ENCODE measurements at places on chromosomes 11 and 22.

DNA sequence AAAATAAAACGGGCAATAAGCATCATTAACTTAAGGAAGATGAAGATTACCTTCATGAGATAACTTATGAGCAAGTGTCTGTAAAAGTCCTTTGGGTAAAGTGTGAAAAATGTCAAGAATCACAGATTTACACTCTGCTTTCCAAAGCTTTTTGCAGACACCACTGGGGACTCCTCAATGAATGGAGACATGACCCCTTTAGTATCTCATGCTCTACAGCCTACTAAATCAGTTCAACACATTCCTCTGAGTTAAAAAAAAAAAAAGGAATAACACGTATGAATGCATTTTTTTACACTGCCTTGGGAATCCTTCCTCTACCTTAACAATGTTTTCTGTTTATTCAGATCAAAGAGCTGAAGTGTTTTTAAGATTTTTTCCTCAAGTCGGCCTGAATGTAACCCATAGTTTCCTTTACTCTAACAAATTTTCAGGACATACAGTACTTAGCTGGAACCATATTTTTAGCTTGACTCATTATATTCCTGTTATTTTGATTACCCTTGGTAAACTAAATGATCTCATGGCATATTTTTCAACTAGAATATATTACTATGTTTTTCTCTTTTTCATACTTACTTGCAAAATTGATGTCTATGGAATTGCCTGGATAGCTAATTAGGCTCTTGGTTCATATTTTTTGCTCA, 25.9 kb upstream of the RAB30 start:
- DNase-seq: no peak

DNA sequence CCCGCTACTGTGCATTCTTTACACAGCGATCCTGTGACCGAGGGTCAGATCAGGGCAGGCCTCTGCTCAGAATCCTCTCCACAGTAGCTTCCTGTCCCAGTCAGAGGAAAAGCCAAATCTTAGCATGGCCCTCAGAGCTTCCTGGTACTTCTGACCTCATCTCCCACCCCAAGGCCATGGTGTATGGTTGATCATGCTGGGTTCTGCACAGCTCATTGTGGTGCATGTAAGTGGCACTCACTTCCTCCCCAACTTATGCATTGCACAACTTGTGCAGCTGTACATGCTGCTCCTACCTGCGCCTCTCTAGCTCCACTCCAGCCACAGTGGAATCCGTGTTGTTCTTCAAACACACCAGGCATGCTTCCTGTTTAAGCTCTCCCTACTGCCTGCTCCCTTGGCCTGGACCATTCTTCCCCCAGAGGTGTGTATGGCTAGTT, 20.3 kb downstream of the BMAL1 start:
- no peak for DNase-seq

DNA sequence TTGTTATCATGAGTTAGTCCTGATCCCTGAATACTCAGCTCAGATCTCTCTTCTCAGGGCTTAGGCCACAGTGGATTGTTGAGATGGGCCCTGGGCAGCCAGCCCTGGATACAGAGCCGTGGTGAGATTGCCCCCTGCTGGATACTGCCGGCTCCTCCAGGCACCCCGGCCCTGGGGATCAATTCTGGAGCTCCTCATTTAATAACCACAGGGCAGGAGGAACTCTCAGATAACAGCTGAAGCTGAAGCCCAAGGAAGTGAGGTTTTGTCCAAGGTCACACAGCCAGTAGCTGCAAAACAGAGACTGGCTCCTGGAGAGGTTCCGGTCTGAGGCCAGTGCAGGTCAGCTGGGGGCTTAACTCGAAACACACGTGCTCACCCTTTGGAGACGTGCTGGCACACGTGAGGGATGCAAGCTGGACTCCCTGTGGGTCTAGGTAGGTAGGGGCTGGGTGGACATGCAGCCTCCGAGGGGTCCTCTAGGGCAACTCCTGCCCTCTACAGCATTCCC, 16.0 kb downstream of the USH1C start:
- no peak for DNase-seq

DNA sequence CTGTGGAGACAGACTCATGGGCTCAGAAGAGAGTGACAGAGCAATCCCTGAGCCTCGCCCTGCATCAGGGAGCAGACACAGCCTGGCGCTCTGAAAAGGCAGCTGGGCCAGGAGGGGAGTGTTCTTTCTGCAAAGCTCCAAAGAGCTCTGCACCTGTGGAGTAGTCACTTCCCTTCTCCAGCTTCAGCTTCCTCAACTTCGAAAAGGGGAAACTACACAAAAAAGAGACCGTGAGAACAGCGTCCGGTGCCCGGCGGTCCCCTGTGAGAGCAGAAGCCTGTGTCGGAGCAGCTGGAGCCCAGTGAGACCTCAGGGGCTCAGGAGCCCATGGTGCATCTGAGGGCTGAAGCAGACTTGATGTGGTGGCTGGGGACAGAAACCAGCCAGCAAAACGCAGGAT, 35.1 kb downstream of the TP53I11 start:
- no peak for DNase-seq

- no peak for DNase-seq
Measured at GRCh38 chr22:44667829-44668189, 34.2 kb upstream of the PRR5 start.

DNA sequence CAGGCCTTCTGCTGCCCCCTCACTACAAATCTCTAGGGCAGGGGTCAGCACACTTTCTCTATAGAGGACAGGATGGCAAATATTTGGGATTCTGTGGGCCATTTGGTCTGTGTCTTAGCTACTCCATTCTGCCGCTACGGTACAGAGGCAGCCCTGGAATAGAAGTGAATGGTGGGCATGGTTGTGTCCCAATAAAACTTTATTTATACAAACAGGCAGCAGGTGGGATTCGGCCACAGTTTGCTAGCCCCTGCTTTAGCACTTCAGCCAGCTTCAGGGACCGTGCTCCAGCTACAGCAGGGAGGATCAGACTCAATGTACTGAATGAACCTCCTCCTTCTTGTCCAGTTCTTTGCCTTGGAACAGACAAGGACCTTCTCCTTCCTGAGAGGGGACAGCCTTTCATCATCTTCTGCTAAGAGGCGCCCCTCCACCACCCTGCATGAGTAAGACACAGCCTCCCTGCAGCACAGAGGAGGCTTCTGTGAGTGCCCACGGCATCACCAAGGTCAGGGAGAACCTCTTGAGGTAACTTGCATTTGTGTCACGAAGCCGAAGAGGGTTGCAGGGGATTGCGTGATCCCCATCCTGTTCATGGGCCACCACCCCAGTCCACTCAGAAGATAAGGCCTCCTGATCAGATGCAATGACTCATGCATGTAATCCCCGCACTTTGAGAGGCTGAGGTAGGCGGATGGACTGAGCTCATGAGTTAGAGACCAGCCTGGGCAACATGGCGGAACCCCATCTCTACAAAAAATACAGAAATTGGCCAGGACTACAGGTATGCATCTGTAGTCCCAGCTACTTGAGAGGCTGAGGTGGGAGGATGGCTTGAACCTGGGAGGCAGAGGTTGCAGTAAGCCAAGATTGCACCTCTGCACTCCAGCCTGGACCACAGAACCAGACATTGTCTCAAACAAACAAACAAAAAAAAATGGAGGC, 4.6 kb downstream of the C11orf24 start:
- DNase-seq: no peak

DNA sequence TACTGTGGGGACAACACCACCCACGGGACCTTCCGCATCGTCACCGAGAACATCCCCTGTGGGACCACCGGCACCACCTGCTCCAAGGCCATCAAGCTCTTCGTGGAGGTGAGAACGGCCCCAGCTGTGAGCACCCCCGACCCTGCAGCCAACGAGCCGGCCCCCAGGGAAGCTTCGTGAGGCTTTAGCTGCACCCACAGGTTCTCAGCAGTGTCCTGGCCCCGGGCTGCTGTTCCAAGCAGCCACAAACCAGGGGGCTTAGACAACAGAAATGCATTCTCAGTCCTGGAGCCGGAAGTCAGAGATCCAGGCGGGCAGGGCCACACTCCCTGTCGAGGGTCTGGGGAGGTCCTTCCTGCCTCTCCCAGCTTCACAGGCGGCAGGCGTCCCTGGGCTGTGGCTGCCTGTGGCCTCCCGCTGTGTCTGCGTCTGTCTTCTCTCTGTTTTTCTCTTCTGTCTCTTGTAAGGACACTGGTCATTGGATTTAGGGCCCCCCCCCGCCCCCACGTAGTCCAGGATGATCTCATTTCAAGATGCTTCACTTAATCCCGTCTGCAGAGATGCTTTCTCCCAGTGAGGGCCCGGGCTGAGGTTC, 12.5 kb downstream of the MUC5B start:
- DNase-seq: no peak

DNA sequence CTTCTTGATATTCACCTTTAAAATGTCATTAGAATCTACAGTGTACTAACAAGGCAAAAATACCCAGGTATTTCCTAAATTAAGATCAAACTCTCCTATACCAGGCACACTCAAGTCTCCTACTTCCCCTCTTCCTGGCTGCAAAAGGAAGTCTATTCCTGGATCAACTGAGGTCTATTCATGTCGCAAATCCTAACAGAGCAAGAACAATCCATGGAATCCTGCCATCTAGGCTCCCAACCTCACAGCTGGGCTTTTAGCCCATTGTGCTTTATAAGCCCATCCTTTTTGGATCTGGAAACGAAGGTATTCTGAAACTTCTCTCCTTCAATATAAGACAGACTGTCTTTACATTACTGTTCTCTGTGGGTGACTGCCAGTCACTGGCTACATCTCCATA, 161.8 kb downstream of the SOX6 start:
- no peak for DNase-seq

GRCh38 chr11:82682003-82682751, 51.5 kb downstream of the FAM181B start:
- no peak for DNase-seq

- no peak for DNase-seq
Measured at GRCh38 chr22:41405588-41405987, 23.8 kb downstream of the TEF start.

- DNase-seq: no peak
Measured at GRCh38 chr11:131662993-131663392, 292.6 kb downstream of the NTM start.
